ENCODE measurements at places on chromosomes 7 and 10. TPM values are rescaled to one million over a fixed set of nuclear protein-coding genes. Genes with fewer than 3 reads are reported as not detected.

GRCh38 chr7:16067711-16068110 lies 353.6 kb downstream of the CRPPA start:
- DNase-seq: peak; percentile 31

GRCh38 chr7:135803143-135803542 lies 54.5 kb upstream of the FAM180A start:
- no peak for DNase-seq

GRCh38 chr10:17683541-17683940 lies 39.6 kb downstream of the STAM start:
- no peak for DNase-seq

- DNase-seq: peak; percentile 36
Measured at GRCh38 chr7:70657571-70657970, 474.4 kb upstream of the GALNT17 start.

DNA sequence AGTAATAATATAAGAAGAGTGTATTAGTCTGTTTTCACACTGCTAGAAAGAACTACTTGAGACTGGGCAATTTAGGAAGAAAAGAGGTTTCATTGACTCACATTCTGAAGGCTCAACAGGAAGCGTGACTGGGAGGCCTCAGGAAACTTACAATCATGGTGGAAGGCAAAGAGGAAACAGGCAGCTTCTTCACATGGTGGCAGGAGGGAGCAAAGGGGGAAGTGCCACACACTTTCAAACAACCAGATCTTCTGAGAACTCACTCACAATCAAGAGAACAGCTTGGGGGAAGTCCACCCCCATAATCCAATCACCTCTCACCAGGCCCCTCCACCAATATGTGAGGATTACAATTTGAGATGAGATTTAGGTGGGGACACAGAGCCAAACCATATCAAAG lies 212.5 kb upstream of the HDAC9 start:
- DNase-seq: no peak

GRCh38 chr7:133560900-133561299 lies 308.0 kb downstream of the EXOC4 start:
- no peak for DNase-seq

GRCh38 chr7:27176524-27176845 lies 2.4 kb upstream of the HOXA10 start:
- DNase-seq: no peak

- DNase-seq: no peak
Measured at GRCh38 chr7:128937271-128937646, 468 bp upstream of the IRF5 start.

DNA sequence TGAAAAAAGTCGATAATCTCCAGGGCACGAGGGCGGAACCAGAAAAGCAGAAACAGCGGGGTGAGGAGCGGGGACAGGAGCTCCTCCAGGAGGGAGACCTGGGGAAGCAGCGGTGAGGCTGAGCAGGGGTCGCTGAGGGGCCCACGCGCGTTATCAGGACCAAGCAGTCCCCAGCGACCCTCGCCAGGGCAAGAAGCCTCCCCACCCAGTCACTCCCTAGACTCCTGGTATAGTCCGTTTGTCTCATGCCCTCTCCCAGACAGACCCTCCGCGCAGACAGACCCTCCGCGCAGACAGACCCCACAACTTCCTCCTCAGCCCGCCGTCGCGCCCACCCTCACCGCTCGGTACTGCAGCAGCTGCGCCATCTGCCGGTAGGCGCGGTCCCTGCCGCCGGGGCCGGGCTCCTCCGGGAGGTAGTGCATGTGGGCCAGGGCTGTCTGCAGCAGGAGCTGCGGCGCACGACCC lies 6.3 kb downstream of the ATG9B start:
- DNase-seq: no peak

DNA sequence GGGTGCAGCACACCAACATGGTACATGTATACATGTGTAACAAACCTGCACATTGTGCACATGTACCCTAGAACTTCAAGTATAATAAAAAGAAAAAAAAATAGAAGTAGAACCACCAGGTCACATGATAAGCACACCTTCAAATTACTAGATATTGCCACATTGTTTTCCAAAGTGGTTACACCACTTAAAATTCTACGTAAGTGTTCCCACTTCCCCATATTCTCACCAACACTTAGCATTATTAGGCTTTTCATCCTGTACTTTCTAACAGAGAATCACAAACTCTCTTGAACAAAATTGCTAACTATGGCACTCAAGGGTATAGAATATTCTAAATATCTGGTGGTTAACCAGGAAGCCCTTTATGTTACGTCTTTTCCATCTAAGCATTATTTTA lies 22.6 kb downstream of the SH3PXD2A start:
- no peak for DNase-seq

DNA sequence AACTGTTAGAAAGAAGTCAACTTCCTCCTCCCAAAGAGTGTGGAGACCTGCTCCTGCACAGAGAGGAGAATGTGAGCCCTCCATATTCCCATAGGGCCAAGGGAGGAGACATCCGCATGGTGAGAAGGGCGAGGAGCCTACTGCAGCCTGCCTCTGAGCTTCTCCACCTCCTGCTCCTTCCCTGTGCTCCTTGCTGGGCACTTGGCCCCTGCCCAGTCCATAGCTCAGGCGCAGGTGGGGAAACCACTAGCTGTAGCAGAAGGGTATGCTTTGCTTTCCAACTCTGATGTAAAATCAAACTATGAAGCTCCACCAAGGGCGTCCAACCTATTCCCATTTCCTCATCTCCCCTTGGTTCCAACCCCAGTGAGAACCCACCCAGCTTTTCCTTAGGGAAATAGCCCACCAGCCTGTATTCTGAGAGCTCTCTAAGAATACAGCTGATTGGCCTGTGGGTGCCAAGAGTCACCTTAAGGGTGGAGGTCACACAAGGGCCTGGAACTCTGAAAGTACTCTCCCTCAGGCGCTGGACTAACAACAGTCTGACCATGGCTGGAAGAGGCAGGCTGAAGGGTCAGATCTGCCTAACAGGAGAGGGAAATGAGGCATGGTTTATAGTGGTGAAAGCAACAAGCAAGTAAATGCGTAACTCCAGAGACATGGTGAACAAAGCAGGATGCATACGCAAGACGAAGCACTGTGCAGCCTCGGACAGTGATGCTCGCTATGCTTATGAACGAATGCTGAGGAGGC lies 13.9 kb downstream of the ZNF488 start:
- no peak for DNase-seq

GRCh38 chr7:148807436-148807835 lies 76.7 kb downstream of the EZH2 start:
- no peak for DNase-seq

DNA sequence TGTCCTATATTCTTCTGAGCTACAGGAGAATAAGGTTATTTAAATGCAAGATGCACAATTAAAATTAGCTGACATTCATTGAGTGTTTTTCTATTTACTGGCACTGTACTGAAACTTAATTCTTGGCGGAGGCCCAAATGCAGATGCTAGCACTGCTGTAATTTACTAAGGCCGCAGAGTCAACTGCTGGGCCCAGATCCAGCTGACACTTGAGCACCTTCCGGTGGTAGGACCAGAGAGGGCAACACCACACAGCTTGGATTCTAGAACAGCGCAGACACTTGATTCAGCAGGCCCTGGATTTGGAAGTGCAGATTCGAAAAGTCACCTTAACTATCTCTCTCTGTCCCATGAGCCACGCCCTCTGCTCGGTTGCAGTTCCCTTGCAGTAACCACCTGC lies 228.6 kb upstream of the TMEM72 start:
- DNase-seq: no peak

DNA sequence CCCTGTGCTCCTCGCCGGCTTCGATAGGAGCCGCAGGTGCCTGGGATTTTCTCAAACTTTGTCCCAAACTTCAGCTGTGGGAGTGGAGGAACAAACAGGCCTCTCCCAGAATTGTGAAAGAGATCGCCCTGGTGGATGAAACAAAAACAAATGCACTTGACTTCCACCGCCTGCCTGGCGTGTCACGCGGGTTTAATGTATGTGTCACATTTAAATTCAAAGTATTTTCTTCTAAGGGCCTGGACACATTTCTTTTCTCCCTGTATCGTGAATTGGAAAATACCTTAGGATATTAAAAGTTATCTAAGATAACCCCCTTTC lies 694 bp upstream of the WASL start:
- no peak for DNase-seq

Gene CEP55
- 16.4 TPM for polyA plus RNA-seq

Gene AKR1C3
- polyA plus RNA-seq: not detected

Gene CASTOR2
- 14.8 TPM for polyA plus RNA-seq

Gene OR2A2
- not detected for polyA plus RNA-seq
